NCI-H2107 (cell line): ENCODE measurements at places on chromosomes 6 and 20.

DNA sequence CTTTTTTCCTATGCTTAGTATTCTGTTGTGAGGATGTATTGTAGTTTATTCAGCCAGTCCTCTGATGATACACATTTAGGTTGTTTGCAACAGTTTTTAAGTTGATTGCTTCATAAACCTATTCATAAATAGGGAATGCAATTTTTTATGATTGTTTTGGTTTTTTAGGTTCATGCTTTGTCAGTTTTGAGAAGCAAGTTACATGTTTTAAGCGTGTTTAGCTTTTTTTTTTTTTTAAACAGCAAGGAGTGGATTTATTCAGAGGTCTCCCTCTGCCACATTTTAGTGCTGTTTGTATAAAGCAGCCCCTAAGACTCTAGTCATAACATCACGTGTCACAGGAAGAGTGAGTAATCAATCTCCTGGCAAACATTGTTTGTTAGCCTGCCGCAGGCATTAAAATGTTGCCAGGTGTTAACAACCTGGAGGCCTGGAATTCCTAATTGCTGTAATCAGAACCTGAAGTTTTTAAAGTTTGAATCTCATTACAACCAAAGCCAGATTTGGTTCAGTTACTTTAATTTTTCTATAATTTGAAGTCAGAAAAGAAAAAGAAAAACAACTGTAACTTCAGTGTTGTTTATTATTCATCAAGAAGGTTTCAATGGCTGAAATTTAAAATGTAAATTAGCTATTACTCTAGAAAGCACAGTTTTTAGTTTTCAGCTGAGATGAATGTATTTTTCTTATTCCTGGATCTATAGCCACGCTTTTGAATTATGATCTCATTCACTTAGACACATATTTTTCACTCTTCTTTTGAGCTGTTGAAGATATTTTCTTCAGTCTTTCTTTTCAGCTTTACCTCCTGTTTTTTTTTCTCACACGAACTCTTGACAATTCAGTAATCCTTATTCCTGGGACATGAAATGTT, 59.2 kb downstream of the KCNS1 start:
- DNase-seq = no peak

DNA sequence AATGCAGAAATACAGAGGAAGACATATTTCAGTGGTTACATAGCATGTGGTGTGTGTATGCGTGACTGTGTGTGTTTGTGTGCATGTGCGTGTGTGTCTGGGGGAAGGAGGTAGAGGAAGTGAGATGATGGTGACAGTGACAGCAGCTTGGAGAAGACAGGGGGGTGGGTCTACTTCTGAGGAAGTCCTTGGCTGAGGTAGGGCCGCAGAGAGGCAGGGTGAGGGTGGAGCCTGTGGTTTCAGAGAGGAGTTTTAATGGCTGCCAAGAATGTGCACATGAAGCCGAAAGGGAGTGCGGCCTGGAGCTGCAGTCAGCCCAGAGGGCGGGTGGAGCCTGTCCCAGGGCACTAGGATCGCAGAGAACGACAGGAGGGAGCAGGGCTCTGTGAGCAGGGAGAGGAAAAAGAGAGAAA, 22.7 kb upstream of the RNF24 start:
- DNase-seq = no peak

- DNase-seq = no peak
Measured at GRCh38 chr6:41334482-41335040, 847 bp upstream of the NCR2 start.

- no peak for DNase-seq
Measured at GRCh38 chr6:10084111-10084986, 330.5 kb downstream of the TFAP2A start.
